ENCODE measurements at places on chromosomes 1 and 21.

DNA sequence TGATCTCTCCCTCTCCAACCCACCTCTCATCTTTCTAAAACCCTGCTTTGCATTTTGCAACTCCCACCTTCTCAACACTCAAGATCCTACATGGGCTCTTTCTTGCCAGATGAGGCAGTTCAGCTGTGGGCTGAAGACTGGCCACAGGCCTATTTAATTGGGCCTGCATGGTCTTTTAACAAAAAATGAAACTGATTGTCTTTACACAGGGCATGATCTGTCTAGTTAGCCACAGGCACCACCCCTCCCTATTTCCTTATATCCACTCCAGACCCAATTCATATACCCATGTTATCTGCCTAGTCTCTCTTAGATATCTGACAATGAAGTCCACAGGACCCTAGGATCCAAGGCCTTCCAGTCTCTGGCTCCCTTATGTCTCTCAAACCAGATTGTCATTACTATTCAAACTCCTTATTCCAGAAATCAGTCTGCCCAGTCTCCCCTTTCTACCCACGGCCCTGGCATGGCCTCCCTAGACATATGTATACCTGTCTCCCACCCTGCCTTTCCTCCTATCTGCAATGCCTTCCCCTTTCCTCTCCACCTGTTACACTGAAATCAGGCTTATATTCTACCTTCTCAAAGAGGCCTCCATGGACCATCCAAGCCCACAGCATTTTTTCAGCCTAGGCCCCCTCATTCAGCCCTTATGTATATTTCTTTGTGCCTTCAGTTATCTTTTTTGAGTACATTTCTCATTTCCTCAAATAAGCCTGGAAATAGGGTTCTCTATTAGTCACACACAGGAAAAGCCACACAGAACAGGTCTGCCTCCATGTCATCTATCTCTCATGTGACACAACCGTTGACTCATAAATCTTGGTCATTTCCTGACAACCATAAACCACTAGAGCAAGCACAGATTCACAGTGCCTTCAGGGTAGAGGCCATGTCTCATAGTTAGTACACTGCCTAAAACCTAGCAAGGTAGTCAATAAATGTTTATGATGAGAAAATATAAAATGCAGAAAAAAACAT, 39.0 kb downstream of the LPAR3 start:
- peak; percentile 23 for DNase-seq

DNA sequence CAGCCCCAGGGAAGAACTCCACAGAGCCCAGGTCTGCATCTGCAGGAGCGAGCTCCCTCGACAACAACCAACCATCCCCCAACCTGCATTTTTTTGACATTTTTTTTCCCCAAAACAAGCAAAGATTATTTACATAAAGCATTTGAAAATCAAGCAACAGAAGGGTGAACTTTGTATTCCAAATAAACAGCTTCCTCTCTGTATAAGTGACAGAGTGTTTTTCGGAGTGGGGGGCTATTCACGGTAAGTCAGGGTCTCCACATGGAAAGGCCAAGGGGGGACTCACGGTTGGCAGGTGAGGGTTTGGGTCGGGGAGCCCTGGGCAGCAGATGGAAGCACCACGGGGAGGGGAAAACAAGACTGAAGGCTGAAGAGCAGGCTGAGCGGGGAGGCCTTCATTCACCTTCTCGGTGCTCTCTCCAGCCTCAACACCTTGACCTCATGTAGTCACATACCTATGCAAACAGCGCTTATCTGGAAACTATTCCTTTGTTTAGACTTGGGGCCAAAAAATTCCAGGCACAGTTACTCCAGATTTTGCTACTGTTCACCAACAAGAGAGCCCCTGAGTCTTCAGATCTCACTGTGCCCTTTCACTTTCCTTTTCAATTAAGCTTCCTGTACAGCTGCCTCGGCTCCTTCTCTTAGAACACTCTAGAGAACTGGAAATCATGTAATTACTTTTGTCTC, 27.6 kb downstream of the C2CD2 start:
- DNase-seq: no peak

GRCh38 chr1:246726881-246727280, 2.7 kb downstream of the SCCPDH start:
- DNase-seq: no peak

DNA sequence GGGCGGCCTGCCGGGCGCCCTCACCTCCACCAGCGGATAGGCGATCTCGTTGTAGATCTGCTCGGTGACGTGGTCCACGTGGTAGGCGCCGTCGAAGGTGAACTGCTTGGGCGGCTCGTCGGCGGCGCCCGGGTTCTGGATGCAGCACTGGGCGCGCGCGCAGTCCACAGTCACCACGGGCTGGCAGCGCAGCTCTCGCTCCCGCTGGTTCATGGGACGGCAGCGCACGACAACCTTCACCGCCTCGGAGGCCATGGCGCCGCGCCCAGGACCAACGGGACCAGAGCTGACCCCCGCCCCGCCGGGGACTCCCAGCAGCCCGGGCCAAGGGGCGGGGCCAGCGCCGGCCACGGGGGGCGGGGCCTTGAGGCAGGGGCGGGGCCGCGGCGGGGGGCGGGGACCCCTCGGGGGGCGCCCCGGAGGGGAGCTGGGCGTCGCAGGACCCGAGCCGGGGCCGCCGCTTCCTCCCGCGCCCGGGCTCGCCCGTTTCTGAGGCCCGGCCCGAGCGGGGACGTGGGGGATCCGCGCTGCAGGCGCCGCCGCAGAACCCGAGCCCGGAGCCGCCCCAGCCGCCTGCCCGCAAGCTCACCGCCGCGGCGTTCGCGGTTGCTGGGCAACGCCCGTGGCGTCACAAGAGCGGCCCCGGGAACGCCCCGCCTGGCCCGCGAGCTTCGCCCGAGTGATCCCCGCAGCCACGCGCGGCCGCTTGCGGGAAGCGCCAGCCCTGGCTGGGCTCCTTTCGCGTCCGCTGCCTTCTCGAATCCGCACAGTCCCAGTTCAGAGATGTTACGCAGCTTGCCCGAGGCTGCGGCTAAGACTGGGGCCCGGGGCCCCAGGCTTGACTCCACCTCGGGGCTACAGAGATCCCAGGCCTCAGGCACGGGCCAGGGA, at the start of gene KIF17:
Gene KIF17 (minus strand): TSS at position 556 of the 891 bp plus-strand sequence. CDS start 301 bp downstream, at position 255.
- no peak for DNase-seq

DNA sequence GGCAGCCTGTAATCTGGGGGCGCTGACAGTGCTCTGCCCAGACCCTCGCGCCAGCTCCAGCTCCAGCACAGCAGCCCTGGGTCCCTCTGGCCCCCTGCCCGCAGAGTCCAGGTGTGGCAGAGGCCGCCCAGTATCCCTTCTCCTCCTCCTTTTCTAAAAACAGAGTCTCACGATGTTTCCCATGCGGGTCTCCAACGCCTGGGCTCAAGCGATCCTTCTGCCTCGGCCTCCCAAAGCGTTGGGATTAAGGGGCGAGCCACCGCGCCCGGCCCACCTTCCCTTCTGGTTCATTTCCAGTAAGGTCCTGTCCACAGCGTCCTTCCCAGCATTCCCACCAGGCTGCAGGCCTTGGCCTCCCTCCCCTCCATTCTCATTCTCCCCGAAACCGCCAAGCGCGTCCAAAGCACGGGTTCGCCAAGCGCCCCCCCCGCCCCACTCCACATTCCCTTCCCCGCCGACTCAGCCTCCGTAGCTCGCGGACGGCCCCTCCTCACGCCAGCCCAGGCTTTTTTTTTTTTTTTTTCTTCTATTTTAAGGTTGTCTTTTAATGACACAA, 2.0 kb upstream of the PCBP3 start:
- DNase-seq: no peak

DNA sequence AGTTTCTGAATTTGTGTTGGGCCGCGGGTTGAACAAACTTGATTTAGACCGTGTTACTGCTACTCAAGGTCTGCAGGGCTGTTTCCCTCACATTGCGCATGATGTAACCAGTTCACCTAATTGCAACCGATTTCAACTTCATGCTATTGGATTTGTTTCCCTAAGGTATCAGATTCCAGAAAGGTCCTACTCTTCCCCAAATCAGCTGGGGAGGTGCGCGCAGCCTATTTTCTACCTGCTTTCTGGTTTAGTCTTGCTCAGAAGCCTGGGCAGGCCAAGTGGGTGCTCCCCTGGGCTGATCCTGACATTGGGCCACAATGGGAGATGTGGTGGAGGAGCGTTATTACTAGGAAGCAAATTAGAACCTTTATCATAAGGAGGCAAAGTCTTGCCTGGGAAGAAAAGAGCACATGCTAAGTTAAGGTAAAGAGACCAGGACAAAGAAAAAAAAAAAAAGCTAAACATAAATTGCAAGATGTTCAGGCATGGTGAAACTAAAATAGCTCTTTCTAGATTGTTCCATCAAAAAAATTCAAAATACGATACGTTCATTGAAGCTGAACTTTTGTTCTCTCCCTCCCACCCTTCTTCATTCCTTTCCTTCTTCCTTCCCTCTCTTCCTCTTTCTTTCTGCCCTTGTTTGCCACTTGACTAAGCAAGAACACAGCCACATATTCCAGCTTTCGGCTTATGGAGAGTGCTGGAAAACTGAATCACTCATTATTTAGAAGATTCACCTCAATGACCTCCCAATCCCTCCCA, 28.8 kb upstream of the TARBP1 start:
- no peak for DNase-seq

- DNase-seq: no peak
Observed at GRCh38 chr1:224433701-224434672, 610 bp downstream of the WDR26 start.

GRCh38 chr1:166031932-166032571, 134.7 kb downstream of the FAM78B start:
- DNase-seq: no peak

GRCh38 chr1:67469431-67469830, 39.2 kb upstream of the SERBP1 start:
- no peak for DNase-seq
